ENCODE measurements at places on chromosomes 6 and 20.

DNA sequence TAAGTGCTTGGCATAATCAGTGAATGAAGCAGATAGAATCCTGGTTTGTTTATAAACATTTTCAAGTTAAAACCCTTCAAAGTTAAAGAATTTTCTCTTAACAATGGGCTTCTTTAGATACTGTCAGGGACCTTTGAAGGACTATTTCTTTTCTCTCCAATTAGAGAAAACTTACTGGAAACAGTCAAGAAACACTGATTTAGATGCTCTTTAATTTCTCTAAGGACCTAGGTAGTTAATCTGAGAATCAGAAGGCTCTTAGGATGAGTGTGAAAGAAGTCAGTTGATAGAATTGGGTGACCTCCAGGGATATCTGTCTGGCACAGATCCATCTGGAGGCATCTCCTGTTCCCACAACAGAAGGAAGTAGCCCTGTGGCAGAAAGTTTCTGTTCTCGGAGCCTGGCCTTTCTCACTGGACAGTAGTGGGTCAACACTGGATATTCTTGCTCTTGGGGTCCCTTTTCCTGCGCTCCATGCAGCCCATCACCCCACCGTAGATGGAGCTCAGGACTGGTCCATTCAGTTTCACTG lies 22.5 kb downstream of the KIAA0408 start:
- DNase-seq = no peak

GRCh38 chr6:53483423-53484353 lies 61.2 kb downstream of the GCLC start:
- no peak for DNase-seq

DNA sequence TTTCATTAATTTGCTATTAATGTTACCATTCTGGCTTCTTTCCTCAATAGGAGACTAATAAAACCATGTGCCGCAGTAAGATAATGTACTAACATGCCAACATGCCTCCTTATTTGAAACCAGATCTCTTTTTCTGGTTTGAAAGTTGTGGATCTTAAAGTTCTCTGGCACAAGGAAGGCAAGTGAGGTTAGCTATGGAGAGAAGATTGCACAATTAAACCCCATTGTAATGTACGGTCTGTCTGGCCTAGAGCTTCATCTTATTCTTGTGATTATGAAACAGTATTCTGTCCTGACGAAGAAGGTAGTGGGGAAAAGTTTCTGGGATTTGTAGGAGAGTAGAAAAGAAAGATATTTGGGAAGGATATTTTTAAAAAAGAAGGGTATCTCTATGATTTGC lies 68.4 kb downstream of the EYA4 start:
- DNase-seq = no peak

- DNase-seq = no peak
Observed at GRCh38 chr6:17729223-17730077, 22.7 kb upstream of the NUP153 start.

DNA sequence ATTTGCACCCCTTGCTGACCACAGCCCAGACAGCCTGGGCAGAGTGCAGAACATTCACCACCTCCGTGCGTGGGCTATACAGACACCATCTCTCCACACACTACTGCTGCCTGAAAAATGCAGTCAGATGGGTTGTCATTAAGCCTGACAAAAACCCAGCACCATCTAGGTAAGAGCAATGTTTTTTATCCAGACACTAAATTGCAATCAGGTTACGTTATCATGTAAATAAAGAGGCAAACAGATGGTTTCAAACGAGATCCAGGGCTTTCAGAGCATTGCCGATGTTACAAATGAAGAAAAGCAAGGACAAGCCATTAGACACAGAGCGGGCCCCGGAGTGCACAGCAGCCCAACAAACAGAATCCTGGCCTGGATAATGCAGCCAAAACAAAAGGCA lies 269.6 kb downstream of the PKHD1 start:
- DNase-seq = no peak

GRCh38 chr6:169938262-169938701 lies 186.9 kb downstream of the ERMARD start:
- DNase-seq = no peak

DNA sequence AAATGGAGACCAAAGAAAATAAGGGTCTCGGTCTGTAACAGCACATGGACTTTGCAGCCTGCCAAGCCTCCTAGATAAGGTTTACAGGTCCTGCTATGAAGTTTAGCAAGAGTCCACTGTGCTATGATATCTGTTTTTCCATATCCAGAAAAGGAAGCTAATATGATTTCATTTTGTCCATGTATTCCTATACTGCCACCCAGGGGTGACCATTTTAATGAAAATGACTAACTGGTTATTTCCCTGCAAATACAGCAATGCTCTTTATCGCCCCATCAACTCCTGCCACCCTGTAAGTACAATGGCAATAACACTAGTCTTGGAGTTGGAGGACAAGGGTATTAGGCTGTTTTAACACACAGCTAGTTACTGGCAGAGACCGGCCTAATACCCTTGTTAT lies 115.2 kb upstream of the GLP1R start:
- DNase-seq = no peak

DNA sequence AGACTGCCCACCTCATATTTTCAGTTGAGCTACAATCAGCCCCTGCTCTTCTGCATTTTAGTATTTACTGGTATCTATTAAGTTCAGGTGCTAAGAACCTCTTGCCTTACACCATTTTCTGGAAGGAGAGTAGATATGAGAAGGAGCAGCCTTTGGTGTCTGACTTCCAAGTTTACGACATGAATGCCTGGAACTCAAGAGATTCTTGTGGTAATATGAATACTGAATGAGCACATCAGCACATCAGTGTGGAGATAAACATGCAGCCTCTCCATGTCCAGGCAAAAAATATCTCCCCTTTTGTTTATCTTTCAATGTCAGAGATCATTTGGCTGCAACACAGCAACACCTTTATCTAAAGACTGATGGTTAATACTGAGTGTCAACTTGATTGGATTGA lies 65.8 kb upstream of the THEMIS start:
- DNase-seq = no peak

DNA sequence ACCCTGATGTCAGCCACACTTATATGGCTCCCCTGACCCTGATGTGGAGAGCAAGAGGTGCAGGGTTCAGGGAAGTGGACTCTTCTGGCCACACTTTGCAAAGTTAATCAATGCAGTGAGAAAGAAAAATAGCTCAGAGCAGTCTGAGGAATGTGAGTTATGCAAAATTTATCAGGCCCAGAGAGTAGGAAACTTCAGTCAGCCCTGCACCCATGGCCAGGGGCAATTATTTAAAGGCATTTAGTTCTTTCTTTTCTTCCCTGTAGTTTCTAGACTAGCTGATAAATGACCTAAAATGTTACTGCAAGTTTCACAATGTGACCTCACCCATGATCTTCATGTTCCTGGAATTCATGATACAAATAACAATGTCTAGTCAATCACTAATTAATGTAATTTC lies 143.7 kb upstream of the GGTLC1 start:
- no peak for DNase-seq

GRCh38 chr6:156410649-156411048 lies 366.5 kb upstream of the ARID1B start:
- DNase-seq = no peak

- no peak for DNase-seq
Observed at GRCh38 chr6:72954716-72955115, 270.6 kb downstream of the KHDC1L start.

- no peak for DNase-seq
Observed at GRCh38 chr6:49775043-49775442, 12.0 kb downstream of the PGK2 start.
